DMS 273 treated with DMSO at 0.1 percent for 48 hours (cell line): ENCODE measurements at places on chromosomes 11 and 22.

GRCh38 chr11:78199653-78200015 is 10.9 kb downstream of the USP35 start:
- no peak for DNase-seq

GRCh38 chr22:46887978-46888377 is 125.5 kb downstream of the TBC1D22A start:
- DNase-seq: no peak

GRCh38 chr11:132042296-132042695 is 671.9 kb downstream of the NTM start:
- DNase-seq: no peak

GRCh38 chr11:22416462-22416861 is 78.3 kb downstream of the SLC17A6 start:
- DNase-seq: no peak

- DNase-seq: no peak
Measured at GRCh38 chr11:82871646-82872045, 28.6 kb downstream of the PRCP start.

DNA sequence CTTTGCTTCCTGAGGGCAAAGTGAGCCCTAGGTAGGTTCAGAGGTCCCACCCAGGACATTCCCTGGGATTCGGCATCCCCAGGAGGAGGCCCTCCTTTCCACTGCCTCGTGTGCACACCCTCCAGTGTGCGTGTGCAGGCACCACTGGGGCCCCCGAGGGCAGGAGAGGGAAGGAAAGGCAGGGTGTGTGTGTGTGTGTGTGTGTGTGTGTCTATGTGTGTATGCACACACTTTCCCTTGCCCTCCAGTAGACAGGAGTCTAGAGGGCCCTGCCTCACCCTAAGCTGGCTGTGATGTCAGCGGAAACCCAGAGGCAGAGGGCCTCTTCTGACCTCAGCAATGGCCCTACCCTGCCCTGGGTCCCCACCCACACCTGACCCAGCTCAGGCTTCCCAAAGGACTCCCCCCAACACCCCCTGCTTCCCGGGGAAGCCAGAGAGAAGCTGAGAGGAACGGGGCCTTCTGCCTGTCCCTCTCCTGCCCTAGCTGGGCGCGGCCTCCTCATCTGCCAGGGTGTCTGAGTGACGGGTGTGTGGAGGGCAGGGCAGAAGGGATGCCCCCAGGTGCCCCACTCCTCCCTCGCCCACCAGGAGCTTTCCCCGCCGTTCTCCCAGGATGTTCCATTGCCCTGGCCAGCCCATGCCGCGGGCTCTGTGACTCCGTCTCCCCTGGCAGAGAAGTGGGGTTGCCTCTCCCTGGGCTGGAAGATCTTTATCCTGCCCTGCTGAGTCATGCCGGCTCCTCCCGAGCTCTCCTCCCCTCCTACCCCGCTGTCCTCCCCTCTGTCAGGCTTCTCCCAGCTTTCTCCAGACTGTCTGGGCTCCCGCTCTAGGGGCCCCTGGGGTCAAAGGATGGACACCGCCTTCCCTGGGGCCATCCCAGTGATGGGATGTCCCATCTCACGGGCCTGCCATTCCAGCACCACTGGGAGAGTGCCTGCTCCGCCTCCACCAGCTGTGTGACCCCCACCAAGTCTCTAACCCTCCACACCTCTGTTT is 6.0 kb upstream of the CLCF1 start:
- DNase-seq: no peak

- no peak for DNase-seq
Measured at GRCh38 chr11:3073029-3073435, 15.8 kb upstream of the CARS1 start.

DNA sequence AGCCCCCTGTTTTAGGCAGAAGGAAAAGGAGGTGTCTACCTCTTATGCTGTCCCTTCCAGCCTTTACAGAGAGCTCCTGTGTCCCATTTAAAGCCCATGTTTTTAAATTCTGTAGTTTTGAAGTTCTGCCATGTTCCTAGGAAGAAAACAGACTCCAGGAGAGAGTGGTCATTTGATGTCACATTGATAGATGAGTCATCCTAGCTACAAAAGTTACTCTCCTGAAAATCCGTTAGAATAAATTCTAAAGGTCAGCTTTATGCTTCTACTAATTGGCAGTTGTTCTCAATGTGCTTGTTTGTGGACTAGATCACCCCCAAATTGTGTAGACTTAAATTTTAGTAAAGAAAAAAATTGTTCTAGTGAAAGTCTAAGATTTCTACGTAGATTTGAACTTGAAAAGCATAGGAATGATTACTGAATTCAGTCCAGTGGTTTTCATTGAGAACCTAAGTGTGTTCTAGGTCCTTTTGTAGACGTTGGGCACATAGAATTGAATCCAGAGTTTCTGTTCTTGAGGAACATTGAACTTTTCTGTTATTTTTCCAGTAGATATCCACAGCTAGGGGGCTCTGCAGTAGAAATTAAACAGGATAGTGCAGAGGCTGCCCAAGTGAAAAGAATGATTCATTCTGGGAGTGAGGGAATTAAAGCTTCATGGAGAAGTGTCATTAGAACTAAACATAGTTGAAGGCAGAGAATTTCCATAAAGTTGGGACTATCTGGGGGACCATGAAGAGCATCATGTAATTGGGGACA is 140.6 kb upstream of the RASSF10 start:
- DNase-seq: no peak

GRCh38 chr22:18994056-18994455 is 58.0 kb upstream of the PRODH start:
- no peak for DNase-seq

- DNase-seq: no peak
Measured at GRCh38 chr22:48239461-48240147, 1477.2 kb downstream of the TBC1D22A start.

- no peak for DNase-seq
Measured at GRCh38 chr11:101030692-101031091, 98.9 kb downstream of the PGR start.

- DNase-seq: no peak
Measured at GRCh38 chr11:133530501-133530835, 1.8 kb downstream of the OPCML start.

- no peak for DNase-seq
Measured at GRCh38 chr11:106152013-106152412, 74.6 kb downstream of the AASDHPPT start.

GRCh38 chr11:62726156-62726914 is 922 bp downstream of the HNRNPUL2 start:
- DNase-seq: no peak

DNA sequence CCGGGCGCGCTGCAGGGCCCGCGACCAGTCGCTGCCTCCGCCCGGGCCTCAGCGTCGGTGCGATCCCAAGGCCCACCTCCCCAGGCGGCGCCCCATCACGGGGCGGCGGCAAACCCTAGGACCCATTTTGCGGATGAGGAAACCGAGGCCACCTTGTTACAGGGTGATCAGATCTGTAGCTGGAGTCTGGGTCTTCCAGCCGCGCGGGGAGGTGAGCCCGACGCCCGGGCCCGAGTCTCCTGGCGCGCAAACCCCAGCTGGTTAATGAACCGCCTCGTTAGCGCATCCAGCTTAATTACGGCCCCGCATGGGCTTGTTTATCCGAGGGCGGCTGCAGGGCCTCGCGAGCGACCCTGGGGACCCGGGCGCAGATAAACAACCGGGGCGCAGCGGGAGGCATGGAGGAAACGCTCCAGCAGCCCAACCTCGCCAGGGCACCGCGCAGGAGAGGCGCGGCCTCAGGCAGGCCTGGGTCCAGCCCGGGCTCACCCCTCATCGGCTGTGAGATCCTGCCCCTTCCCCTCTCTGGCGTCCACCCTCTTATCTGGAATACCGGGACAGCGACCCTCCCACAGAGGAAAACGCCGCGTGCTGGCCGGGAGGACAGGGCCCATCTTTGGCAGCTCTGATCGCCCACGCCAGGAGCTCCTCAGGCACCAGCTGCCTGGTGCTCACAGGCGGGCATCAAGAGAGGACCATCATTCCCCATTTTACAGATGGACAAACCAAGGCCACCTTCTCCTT is 14.7 kb downstream of the OTUB1 start:
- no peak for DNase-seq

- no peak for DNase-seq
Measured at GRCh38 chr11:61833926-61834277, 5.8 kb downstream of the FADS2 start.

GRCh38 chr11:120135838-120136237 is 2.1 kb downstream of the TRIM29 start:
- no peak for DNase-seq

DNA sequence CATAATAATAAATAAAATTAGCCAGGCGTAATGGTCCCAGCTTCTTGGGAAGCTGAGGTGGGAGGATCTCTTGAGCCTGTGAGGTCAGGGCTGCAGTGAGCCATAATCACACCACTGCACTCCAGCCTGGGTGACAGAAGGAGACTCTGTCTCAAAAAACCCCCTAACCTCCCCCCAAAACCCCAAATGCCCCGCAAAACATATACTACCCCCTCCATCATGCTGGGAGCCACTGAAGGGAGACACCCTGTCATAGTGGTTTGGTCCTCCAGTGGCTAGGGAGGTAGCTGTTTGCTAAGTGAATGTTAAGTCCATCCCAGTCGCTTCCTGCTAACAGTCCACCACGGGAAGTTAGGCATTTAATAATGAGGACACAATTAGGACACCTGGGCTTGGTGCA is 125.0 kb downstream of the ABTB2 start:
- no peak for DNase-seq

DNA sequence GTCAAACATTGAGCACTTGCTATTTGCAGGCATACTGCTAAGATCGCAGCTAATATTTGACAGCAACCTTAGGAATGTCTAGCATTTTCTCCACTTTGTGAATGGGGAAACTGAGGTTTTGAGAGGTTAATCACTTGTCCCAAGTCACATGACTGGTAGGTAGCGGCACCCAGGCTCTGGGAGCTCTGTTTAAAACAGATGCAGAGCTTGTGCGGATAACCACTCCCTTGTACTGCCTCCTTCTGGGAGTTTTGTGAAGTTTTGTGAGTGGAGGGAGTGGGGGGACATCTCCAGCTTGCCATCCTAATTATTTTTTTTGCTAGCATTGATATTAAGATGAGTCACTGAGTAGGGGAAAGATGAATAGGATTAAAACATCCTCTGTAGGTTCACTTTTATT is 134.7 kb downstream of the GRIK4 start:
- DNase-seq: no peak
